ENCODE measurements at places on chromosomes 16 and 17.

DNA sequence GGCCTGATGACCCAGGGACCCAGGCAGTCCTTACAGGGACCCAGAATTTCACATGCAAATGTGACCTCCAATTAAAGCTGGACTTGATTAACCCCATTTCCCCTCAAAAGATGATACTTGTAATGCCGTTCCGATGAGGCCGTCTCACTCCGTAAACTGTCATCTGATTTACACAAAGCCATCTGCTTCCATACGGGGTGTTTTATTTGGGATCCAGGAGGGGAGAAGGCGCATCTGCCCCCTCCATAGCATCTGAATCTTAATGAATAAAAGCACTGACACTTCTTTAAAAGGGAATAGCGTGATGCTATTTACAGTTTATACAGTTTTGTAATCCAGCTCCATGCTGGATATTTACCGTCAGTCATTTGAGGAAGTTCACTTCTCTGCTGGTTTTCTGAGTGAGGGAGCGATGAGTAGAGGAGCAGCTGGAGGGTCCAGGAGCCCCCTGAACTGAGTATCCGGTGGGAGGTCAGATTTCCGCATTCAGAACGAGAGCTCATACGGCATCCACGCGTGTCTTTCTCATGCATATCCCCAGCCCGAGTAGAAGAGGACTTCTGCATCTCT lies 452.7 kb downstream of the WWOX start:
- no peak for DNase-seq

GRCh38 chr17:32689348-32689747 lies 187.6 kb downstream of the MYO1D start:
- no peak for DNase-seq

- DNase-seq, result peak; percentile 32
These were observed 17.0 kb downstream of the DUSP14 start for GRCh38 chr17:37506678-37507077.

GRCh38 chr17:78172249-78173051 lies 4.1 kb downstream of the SYNGR2 start:
- DNase-seq, result no peak

GRCh38 chr17:59391021-59391420 lies 59.6 kb downstream of the YPEL2 start:
- DNase-seq, result peak; percentile 31

DNA sequence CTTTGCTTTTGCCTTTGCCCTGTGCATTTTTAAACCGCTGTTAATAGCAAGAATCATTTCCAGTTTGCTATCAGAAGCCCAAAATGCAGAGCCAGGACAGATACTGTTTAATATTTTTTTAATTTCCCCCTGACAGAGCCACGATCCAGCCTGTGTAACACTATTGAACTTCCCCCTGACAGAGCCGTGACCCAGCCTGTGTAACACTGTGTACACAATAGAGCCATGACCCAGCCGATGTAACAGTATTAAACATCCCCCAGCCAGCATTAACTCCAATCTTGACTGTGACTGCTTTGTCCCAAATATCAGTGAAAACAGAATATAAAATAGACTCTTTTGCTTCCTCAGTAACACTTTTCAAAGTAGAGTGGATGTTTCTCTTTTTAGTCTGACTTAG lies 607.9 kb upstream of the CDH5 start:
- no peak for DNase-seq

DNA sequence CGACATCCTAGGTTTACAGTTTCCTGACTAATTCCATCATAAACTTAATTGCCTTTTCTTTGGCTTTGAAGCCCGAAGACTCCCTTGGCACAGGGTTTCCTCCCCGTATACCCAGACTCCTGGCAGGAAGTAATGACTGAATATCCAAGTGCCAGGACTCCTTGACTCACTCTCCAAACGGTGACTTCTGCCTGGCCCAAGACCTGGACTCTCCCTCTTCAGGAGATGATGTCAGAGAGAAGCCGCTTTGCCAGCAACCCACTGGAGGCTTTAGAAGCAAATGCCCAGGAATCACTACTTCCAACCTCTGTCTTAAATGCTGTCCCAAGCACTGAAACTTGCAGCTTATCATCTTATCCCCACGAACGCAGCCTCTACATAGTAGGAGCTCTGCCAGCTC lies 146.5 kb downstream of the RGS9 start:
- DNase-seq, result no peak
